ENCODE measurements at places on chromosomes 12 and 14.

GRCh38 chr12:88247241-88247643 lies 105.1 kb downstream of the TMTC3 start:
- DNase-seq: no peak

GRCh38 chr12:78143717-78144116 lies 313.0 kb downstream of the NAV3 start:
- DNase-seq: no peak

GRCh38 chr14:35331605-35332516 lies 39.7 kb downstream of the PSMA6 start:
- no peak for DNase-seq

- no peak for DNase-seq
Observed at GRCh38 chr14:76280221-76280620, 95.7 kb upstream of the ESRRB start.

DNA sequence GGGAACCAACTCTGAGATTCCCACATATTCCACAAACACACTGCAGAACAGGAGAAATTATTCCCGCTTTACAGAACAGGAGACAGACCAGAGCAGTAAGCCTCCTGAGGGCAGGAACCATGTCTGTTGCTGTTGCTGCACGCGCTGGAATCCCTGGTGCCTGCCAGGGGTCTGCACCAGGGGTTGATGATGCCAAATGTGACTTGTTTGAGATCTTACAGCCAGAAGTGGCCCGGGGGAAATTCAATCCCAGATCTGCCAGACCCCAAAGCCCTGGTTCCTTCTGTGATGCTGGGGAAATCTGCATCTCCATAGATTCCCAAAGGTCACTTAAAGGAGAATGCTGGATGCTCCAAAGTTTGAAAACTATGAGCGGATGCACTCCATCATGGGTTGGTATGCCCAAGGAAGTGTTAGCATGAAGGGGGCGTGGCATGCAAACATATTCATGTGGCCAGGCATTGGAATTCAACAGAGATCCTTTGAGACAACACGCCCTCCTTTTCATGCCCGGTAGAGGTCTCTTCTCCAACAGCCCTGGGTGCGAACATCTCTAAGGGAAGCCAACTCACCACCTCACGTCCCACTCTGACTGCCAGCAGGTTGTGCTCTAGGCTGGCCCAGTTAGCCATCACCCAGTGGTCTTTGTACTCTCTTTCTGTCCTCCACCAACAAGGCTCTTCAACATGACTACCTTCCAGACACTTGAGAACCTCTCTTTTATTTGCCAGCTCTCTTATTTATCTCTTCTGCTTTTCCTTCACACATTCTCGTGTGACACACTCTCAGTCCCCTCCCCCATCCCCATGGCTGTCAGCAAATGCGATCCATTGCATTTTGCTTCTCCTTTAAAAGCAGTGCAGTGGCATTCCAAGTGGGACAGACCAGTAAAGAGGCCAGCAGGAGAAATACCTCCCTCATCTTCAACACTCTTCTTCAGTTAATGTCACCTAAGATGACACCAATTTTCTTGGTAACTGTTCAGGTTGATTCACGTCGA lies 131.3 kb downstream of the ZFP36L1 start:
- no peak for DNase-seq

DNA sequence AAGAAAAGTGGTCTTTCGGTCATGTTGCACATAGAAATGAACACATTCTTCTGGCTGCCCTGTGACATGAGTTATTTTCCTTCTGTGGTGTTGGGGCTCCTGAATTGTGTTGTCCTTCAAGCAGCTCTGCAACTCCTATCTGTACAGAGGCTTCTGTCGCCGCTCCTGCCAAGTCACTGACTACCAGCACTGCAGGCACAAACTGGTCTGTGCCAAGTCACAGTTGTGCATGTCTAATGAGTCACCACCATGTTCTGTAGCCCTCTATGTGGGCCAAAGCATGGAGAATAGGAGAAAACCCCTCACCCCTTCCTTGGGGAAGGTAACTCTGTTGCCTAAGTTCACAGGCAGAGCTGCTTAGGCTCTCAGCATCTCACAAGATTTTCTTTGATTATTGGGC lies 283.3 kb downstream of the RPL10L start:
- no peak for DNase-seq

DNA sequence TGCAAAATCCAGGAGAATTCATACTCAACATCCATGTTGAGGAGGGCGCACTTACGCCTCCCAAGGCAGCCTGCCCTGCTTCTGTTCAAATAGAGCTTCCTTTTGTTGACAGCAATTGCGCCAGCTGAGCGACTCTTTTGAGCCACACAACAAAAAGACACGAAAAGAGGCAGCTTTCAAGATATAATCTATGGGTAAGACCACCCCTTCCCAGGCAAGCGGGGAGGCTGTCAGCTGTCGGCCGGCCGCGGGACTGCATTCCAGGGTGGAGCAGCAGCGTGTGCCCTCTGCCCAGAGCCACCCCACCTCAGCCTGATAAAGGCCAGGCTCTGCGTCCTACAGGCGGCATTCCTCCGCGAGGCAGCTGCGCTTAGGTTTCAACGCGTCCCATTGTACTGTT lies 15.8 kb upstream of the STAB2 start:
- peak; percentile 87 for DNase-seq

- no peak for DNase-seq
Observed at GRCh38 chr12:84919271-84919670, 6.7 kb upstream of the SLC6A15 start.

- DNase-seq: no peak
Observed at GRCh38 chr14:93135399-93135798, 19.7 kb upstream of the ITPK1 start.

DNA sequence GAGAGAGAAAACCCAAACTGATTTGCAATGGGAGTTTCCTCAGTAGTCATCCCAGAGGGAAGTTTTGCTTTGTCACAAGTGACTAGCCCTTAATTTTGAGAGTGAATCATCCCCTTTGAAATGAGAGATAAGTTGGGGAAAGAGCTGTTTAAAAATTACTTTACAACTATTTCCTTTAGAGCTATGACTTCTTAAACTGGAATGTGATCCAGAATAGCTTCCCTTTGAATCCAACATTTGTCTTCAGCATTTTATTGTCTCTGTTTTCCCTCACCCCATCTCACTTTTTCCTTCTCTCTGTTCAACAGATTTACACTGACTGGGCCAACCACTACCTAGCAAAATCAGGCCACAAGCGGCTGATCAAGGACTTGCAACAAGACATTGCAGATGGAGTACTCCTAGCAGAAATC lies 109.3 kb downstream of the NAV3 start:
- DNase-seq: no peak

DNA sequence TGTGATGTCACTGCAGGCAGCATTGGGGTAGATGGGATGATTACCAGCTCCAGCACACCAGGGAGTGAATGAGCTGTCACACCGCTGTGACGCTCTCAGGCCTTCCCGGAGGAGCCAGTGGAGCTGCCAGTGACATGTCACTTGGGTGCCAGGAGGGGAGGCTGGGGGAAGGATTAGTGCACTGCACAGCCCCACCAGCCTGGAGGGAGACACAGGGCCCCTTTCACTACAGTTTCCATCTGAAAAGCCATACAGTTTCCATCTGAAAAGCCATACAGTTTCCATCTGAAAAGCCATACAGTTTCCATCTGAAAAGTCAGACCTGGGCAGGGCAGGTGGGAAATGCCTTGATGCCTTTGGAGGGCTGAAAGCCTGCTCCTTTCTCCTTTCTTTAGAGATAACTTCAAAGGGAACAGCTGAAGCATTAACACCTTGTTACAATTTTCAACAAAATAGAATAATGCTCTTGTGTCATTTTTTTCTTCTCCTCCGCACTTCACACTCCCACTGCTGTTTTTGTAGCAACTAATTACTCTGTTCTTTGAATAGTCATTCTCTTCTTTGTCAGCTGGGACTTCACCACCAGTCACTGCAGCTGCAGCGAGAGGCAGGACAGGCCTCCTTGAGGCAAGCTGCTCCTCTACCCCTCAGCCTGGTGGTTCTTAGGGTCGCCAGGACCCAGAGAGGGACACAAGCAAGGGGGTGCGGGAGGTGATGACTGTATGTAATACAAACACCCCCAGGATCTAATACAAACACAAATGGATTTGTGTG lies 256.9 kb upstream of the RGS6 start:
- no peak for DNase-seq

DNA sequence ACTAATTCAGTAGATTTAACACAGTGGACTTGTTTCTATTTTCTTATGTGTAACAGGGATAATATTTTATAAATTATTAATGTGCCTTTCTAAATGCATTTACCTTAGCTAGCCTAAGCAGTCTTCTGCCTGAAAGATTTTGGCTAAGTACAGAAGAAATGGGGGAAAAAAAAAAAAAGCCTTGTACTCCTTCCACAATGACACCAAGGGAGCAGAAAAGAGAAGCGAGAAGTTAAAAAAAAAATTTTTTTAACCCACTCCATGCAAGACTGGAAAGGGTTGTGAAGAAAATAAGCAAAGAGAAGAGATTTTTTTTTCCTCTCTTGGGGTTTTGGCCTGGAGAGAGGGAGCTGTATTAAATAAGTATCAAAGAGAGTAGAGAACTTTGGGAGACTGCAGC lies 28.7 kb downstream of the NELL2 start:
- no peak for DNase-seq

DNA sequence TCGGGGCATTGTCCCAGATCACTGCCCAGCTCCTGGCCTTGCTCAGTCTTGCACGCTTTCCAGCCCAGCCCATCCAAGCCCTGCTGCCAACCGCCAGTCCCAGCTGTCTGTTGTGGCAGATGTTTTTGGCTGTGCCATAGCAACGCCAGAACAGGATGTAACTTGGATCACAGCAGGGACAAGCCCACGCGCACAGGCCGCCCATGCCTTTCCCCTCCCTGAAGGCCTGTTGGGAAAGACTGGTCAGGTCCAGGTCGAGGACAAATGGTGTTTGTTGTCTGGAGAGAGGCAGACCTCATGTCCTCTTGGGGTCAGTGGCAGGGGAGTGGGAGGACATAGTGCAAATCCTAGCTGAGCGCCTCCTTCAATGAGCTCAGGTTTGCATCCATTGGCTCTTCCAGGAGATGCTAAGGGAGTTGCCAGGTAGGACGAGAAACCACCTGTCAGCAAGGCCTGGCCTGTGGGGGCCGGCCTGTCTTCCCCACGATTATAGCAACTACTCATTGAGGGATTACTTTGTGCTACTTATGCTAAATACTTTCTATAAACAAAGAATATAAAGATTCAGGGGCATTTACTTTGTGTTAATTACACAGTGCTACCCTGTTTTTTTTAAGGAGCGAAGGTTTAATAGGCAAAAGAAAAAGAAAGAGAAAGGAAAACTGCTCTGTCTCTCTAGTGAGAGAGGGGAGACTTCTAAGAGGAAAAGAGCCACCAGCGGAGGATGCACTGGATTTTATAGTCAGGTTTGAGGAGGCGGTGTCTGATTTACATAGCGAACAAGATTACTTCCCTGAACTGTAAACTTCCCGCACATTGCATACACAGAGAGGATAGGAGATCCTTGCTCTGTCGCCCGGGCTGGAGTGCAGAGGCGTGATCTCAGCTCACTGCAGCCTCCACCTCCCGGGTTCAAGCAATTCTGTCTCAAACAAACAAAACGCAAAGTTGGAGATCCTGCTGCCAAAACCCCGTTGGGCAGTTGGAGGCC lies 42.8 kb upstream of the CORO1C start:
- DNase-seq: peak; percentile 53

DNA sequence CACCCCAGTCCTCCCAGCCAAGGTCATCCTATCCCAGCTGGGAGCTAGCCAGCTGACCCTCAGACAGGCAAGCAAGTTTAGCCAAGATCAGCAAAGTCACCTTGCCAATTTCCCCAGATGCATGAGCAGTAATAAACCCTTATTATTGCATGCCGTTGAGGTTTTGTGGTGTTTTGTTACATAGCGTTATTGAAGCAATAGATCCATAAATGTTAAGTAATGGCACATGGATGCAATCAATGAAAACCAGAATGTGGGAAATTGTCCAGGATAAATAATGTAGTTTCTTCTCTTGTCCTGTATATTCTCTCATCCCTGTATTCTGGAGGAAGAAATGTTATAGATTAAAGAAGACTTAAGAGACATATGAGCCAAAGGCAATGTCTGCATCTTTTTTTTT lies 18.0 kb upstream of the TMEM260 start:
- DNase-seq: no peak

DNA sequence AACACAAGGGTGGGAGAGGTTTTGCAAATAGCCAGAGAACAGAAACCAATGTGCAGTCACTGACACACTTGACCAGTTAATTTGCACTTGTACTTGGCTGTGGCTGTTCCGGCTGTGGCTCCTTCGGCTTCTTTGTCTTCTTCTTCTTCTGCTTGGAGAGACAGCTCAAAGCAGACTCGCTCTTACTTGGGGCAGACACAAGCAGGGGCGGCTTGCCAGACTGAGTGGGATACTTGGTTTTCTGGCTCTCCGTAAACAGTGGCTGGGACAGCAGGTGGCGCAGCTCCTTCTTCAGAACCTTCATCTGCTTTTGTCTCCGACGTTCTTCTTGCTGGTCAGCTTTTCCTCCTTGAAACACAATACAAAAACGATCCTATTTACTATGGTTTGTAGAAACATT lies 25.0 kb downstream of the OTUB2 start:
- no peak for DNase-seq

GRCh38 chr14:104821971-104822608 lies 21.2 kb downstream of the ZBTB42 start:
- DNase-seq: no peak

- no peak for DNase-seq
Observed at GRCh38 chr12:24845615-24846014, 103.3 kb downstream of the BCAT1 start.

- no peak for DNase-seq
Observed at GRCh38 chr12:58924652-58925051, 4.3 kb upstream of the LRIG3 start.

- DNase-seq: no peak
Observed at GRCh38 chr14:36751106-36751505, 89.4 kb downstream of the PAX9 start.

DNA sequence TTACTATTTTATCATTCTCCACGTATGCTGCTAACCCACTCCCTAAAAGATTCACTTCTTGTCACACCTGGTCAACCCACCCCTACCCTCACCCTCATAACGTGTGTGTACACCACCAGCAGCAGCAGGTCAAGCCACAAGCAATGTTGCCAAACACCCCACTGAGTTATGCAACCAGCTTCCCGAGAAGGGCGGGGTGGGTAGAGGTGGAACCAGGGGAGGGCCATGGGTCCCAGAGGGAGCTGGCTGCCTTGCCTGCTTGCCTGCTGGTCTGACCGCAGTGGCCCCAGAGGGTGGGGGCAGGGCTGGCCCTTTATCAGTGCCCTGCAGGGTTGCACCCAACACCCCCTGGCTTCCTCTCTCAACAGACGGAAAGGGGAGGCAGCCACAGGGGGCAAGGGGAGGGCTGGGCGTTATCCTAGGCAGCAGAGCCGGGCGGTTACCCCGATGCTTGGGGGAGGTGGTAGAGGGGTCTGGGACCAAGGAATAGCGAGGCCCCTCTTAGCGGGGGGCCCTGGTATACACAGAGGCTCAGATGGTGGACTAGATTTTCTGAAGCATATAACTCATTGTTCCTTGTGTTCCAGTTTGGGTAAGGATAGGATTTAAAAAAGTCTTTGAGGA lies 3.5 kb upstream of the NFE2 start:
- DNase-seq: no peak
